ENCODE measurements at places on chromosomes 3 and 15.

GRCh38 chr15:60999771-61000170, 229.3 kb downstream of the RORA start:
- no peak for DNase-seq

DNA sequence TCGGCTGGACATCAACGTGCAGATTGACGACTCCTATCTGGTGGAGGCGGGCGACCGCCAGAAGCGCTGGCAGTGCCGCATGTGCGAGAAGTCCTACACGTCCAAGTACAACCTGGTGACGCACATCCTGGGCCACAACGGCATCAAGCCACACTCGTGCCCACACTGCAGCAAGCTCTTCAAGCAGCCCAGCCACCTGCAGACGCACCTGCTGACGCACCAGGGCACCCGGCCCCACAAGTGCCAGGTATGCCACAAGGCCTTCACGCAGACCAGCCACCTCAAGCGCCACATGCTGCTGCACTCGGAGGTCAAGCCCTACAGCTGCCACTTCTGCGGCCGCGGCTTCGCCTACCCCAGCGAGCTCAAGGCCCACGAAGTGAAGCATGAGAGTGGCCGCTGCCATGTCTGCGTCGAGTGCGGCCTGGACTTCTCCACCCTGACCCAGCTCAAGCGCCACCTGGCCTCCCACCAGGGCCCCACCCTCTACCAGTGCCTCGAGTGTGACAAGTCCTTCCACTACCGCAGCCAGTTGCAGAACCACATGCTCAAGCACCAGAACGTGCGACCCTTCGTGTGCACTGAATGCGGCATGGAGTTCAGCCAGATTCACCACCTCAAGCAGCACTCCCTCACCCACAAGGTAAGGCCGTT, 34.2 kb downstream of the IDH2 start:
- no peak for DNase-seq

- DNase-seq: no peak
These were observed 342.1 kb upstream of the SOX2 start for GRCh38 chr3:181369637-181370036.

DNA sequence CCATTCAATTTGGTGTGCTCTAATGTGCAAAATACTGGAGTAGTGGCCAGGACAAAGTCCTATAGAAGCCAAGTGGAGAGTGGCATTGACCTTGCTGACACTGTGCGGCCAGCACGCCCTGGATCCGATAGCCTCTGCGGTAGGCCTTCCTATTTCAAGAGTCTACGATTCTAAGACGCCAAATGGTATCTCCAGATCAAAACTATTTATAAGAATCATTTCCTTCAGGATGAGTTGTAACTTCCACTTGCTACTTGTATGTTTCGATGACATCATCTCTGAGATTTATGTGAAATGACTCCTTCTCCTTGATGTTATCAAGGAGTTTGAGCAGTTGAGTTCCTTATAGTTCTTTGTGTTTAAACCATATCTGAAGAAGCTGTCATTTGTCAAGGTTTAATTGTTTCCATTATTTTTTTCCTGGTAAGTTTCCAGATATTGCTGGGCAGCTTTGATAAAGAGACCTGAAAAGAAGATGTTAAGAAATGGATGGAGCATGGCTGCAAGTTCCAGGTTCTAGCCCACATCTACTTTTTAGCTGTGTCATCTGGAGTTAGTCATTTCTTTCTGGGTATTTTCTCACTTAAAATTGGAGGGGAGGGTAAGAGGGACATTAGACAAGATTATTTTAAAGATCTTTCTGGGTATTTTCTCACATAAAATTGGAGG, 71.8 kb downstream of the TMEM44 start:
- no peak for DNase-seq

DNA sequence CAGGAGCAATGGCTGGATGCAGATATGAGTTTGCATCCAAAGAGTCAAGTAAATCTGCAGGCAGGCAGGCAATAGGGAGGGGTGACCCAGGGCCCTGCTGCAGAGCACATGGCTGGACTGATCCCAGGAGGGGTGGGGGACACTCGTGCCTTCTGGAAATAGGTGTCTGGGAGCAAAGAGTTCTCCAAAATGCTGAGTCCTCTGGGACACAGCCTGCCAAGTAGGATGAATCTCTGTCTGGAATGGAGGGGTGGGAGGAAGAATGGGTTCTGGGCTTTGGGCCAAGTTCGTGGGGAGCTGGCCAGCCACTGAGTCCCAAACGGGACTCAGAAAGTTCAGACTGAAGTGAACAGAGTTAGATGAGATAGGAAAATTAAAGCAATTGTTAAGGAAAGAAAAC, 214.5 kb downstream of the MTHFS start:
- no peak for DNase-seq

DNA sequence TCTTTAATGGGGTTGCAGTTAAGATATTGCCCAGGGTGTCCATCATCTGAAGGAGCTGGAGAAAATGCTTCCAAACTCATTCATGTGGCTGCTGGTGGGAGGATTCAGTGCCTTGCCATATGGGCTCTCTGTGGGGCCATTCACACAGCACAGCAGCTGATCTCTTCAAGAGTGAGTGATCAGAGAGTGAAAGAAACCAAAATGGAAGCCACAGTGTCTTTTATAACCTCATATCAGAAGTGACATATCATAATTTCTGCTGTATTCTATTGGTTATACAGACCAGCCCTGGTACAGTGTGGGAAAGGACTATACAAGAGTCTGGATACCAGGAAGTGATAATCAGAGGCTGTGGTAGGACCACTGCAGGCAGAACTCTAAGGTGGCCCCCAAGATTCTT, 33.6 kb downstream of the HHLA2 start:
- no peak for DNase-seq

- peak; percentile 68 for DNase-seq
These were observed 483 bp downstream of the MEX3B start for GRCh38 chr15:82045179-82045891.
